Fibroblast of skin of right biceps (primary cell): ENCODE measurements at places on chromosomes 12 and 14.

DNA sequence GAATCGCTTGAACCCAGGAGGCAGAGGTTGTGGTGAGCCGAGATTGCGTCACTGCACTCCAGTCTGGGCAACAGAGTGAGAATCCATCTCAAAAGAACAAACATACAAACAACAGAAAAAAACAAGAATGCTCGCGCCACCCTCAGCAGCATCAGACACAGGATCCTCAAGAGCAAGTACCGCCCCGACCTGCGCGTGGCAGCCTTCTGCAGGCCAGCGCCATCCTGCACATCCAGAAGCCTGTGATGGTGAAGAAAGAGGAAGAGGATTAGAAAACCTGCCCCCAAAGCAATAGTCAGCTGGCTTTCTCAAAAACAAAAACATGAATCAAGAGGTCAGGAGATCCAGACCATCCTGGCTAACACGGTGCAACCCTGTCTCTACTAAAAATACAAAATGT lies 30.0 kb upstream of the EID3 start:
- no peak for DNase-seq

- peak; percentile 25 for DNase-seq
These were observed 40.5 kb upstream of the USP44 start for GRCh38 chr12:95591731-95592130.

GRCh38 chr12:95446506-95446900 lies 27.4 kb upstream of the METAP2 start:
- peak; percentile 17 for DNase-seq

- DNase-seq = no peak
These were observed 51.3 kb downstream of the CCDC85C start for GRCh38 chr14:99552572-99553216.

DNA sequence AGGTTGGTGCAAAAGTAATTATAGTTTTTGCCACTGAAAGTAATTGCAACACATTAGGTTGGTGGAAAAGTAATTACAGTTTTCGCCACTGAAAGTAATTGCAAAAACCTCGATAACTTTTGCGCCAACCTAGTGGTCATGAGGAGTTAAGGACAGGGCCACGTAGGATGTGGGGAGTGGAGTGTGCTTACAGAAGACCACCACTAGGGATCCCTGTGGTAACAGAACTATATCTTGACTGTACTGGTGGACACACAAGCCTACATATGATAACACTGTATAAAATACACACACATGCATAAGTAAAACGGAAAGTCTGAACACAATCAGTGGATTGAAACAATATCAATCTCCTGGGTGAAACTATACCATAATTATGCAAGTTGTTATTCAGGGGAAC lies 187.4 kb upstream of the ABCD2 start:
- DNase-seq = no peak

- DNase-seq = peak; percentile 48
These were observed 116.4 kb downstream of the EML1 start for GRCh38 chr14:99909513-99910064.

DNA sequence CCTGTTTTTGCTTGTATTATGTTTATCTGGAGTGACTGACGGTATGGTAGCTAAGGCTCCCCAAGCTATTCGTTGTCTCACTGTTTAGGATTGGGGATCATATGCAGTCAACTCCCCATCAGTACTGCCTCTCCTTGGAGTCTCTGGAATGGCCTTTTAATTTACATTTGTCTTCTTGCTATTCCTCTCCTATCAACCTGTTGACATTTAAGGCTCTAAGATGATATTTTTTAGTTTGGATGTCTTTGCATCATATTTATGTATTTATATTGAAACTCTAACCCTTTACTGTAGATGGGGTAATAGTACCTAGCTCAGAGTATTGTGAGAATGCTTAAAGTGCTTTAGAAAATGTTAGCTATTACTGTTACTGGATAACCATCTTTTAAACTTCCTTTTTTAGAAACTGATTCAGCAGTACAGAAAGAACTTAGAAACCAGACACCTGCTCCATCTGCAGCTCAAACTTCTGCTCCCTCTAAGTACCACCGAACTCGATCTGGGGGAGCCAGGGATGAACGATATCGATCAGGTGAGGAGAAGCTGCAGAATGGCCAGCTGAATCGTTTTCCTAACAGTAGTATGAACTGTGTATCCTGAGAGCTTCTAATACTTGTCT lies 123.5 kb upstream of the ATF1 start:
- no peak for DNase-seq

DNA sequence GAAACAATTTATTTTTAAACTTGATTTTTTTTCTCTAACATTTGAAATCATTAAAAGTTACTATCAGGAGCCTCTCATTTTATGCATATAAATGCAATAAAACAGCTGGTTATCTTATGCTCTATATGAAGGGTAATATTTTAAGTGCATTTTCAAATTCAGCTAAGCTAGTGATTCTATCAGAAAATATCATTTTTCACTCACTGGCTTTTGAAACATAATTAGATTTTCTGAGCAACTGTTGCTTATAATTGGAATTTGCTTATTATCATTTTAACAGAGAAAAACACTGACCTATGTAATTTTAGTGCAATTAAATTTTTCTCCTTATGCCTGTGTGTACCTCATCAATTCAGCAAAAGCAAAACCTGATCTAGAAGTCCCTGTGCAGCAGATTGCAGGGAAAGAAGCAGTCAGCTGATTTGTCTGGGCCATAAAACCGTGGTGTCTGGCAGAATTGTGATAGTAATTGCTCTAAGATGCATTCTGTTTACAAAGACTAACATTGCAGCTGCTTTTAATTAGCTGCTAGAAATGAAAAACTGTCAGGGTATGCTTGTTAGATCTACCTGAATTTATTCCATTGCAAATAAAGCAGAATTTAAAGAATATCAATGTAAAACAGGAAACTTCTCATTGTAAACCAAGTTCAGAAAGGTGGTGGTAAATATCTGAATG lies 75.0 kb downstream of the BICD1 start:
- DNase-seq = no peak

DNA sequence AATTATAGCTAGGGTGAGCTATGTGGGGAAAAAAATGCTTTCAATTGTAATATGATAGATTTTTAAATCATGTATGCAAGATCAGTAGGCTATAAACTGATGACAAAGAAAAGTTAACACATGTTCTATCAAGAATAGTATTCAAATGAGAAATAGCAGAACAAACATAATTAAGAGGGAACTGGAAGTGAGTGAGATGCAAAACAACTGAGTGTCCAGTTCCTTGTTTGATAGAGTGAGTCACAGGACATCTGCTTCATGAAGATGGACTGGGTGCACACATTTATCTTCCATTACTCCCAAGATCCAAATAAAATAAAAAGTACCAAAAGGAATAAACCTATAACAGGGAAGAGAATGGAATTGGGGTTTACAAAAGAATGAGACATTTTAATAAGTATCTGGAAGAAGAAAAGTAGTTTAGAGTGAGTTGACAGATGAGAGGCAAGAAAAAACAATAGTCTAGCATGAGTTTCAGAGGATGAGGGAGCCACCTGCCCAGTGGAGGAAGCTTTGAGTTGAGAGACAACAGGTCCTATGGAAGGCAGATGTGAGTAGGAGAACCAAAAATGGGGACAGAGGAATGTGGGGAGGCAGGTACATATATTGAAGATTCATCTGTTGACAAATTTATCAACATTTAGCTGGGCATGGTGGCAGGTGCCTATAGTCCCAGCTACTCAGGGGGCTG lies 178.1 kb upstream of the ARHGAP5 start:
- DNase-seq = no peak

DNA sequence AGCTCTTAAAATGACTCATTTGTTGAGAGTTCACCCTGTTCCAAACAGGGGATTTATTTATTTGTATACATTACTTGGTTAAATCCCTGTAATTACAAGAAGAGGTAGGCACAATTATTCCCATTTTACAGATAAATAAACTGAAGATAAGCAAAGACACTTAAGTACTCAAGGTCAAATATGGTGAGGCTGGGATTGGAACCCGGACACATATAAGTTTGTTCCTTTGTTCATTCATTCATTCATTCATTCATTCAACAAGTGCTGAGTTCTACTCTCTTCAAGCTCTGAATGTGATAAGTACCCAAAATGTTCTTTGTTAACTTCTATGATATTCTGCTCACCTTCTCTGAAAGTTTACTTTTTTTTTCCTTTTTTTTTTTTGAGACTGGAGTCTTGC lies 2.4 kb upstream of the TRIM9 start:
- DNase-seq = no peak

DNA sequence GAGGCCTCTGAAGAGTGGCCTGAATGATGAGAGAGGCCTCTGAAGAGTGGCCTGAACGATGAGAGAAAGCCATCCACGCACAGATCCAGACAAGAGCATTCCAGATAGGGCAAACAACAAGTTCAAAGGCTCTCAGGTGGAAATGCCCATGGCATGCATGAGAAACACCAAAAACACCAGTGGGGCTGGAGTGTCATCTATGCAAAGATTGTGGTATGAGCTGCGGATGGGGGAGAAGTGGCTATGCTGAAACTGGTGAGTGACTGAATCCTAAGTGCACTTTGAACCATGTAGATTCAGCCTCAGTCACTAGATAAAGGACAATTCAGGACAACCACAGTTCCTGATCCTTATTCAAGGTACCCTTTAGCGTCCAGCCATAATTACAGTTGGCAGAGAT lies 79.4 kb upstream of the GZMB start:
- DNase-seq = no peak

DNA sequence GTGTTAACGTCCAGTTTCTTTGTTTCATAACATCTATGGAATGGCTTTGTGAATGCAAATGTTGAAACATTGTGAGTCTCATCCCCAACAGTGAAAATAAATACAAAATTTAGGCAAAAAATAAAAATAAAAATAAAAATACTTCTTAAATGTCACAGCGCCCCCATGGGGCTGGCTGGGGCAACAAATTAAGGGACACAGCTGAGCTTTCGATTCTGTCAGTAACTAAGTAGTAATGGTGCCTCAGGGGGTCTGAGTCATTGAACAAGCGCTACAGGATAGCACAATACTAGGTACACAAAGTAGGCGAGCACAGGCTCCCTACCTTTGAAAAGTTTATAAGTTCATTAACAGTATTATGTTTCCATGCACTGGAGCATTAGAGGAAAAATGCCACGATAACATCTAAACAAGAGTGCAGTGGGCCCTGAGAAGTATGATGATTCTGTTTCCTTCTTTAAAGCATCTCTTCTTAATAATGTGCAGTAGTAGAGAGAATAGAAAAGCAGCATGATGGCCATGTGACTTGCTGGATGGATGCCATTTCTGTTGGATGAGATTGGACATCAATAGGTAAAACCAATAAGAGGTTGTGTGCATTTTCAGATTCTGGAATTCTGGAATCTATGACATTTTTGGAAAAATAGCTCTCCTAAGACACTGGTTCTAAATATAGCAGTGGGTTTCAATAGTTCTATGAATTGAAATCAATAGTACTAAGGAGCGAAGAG lies 667.2 kb downstream of the DIO2 start:
- DNase-seq = peak; percentile 36

GRCh38 chr12:71791473-71792150 lies 36.9 kb downstream of the RAB21 start:
- DNase-seq = no peak

DNA sequence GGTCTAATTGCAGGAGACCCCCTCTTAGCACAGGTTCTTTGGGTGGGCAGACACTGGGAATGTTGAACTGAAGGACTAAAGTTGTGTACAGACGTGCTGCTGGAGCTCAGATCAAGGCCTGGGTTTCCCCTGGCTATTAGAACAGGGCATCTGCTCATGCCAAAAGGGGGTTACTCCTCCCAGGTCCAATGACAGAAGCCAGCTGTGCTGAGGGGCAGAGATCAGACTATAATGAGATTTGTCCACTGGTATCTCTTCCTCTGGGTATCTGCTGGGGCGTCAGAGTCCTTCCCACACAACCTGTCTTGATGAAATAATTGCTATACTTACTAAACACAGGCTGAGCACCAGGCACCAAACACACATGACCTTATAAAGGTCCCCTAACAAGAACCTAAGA lies 42.6 kb downstream of the LTBP2 start:
- no peak for DNase-seq

DNA sequence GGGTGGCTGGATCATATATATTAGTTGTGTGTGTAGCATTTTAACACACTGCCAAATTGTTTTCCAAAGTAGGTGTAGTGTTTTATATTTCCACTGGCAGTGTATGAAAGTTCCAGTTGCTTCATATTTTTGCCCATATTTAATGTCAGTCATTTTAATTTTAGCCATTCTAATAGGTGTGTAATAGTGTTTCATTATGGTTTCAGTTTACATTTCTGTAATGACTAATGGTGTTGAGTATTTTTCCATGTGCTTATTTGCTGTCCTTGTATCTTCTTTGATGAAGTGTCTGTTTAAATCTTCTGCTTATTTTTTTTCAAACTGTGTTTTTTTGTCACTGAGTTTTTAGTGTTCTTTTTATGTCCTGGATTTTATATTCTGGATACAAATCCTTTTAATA lies 8.7 kb downstream of the TBC1D15 start:
- DNase-seq = no peak

DNA sequence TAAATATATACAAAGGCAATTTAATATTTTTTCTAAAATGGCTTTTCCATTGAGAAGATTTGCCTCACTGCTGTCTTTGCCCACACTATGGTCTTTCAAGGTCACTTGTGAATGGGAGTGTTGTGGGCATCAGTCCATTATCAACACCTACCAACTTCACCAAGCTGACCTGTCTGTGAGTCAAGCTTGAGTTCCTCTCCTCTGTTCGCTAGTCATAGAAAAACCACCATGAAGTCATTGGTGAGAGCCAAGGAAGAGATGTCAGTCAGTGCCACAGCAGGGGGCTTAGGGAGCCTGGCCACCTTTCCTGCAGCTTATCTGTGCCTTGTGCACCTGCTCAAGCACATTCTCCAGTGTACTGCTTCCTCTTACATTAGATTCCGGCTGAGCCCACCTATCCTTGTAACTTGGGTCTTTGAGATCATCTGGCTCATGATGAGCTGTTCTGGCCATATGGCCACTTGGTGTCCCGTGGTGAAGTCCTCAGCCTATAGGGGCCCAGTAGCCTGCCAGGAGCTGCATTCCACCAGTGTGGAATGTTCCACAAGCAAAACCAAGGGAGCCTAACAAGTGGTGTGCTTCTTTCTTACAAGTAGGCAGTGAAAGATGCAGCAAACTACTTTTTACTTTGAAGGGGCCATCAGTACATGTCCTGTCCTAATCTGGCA lies 80.8 kb upstream of the C12orf71 start:
- DNase-seq = peak; percentile 39

GRCh38 chr12:91914701-91915100 lies 230.9 kb downstream of the BTG1 start:
- no peak for DNase-seq

DNA sequence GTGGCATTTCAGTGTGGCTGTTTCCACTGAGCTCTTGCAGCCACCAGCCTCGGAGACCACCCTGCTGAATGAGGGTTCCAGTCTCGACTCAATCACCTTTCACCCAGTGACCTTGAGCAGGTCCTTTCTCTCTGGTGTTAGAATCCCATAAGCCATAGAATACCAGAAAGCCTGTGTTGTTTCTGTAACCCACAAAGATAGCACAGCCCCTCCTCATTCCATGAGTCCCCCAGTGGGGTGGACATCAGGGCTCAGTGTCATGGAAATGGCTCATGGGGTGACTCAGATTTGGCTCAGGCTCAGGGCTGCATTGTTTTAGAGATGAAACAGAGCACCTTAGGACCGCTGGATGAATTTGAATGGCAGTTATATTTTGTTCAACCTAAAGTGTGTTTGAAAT lies 171.5 kb downstream of the PTPN11 start:
- no peak for DNase-seq
